ENCODE measurements at places on chromosomes 13 and 19. TPM values are rescaled to one million over a fixed set of nuclear protein-coding genes. Genes with fewer than 3 reads are reported as not detected.

The PEAK3 gene
- not detected for total RNA-seq

The ZNF440 gene
- total RNA-seq = 0.45 TPM

The KLK4 gene
- not detected for total RNA-seq

The THSD1 gene
- total RNA-seq = 0.07 TPM

DNA sequence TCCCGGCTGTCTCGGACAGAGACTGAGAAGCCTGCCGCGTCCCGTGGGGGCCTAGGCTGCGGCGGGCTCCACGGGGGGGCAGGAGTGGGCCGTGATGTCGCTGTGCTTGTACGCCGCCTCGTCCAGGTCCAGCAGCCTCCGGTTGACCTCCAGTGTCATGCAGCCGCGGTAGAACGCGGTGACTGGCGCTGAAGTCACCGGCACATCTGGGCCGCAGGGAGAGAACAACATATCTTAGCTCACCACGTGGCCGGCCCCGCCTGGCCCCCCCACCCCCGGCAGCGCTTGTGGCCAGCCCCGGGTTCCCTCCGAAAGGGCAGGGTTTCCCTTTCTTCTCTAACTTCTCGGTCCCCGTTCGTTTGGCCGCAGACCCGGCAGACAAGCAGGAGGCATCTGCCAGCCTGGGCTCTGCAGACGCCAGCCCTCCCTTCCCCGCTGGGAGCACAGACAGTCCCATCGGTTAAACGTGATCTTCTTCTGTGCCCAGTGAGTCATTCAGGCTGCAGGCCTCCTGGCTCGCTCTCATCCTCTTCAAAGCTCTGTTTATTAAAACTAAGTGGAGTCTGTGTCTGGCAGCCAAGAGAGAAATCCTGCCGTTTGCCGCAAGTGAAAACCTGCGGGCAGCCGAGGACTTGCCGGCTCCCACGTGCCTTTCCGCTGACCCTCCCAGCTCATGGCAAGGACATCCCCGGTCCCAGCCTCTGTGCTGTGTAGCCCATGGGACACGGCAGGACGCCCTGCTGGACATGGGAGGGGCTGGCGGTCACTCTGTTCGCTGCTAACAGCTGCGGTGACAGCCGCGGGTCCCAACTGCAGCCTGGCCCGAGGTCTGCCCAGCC lies 42.8 kb downstream of the GAS6 start:
- DNase-seq = peak; percentile 24

DNA sequence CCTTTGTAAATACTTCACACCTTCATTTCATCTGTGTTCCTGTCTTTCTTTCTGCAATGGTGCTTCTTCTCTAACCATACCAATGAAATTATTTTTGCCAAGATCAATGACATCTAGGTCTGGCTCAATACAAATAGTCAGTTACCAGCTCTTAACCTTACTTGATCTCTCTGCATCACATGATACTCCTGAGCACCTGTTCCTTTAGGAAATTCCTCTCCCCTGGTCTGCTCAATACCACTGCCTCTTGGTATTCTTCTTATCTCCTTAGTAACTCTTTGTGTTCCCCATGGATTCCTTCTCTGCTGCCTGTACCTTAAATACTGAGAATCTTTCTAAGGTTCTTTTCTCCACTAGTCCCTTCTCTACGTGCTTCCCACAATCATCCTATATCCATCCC lies 25.9 kb downstream of the SOHLH2 start:
- DNase-seq = no peak

GRCh38 chr19:34217952-34218817 lies 36.2 kb upstream of the GARRE1 start:
- no peak for DNase-seq

DNA sequence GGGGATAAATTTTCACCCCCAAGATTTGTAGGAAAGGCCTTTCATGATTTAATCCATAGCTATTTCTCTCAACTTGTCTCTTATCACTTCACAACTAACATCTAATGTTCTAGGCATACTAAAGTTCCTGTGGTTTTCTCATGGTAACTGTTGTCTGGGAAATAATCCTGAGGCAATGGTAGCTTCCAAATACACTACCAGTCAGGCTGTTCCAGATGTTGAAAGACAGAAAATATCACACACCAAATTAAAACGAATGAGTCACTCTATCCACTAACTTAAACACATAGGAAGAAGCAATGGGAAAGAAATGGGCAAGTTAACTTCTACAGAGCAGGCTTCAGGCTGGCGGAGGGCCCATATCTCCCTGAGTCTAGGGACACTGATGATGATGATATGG lies 77.7 kb upstream of the MYO16 start:
- no peak for DNase-seq

All from NCI-H460 (cell line).